ENCODE measurements at places on chromosomes 3 and 15.

GRCh38 chr15:92809880-92810361, 90.2 kb upstream of the CHD2 start:
- DNase-seq = peak; percentile 50

- DNase-seq = no peak
Measured at GRCh38 chr3:187646906-187647660, 23.1 kb downstream of the SST start.

GRCh38 chr3:51985063-51985462, 1.7 kb downstream of the ACY1 start:
- no peak for DNase-seq

DNA sequence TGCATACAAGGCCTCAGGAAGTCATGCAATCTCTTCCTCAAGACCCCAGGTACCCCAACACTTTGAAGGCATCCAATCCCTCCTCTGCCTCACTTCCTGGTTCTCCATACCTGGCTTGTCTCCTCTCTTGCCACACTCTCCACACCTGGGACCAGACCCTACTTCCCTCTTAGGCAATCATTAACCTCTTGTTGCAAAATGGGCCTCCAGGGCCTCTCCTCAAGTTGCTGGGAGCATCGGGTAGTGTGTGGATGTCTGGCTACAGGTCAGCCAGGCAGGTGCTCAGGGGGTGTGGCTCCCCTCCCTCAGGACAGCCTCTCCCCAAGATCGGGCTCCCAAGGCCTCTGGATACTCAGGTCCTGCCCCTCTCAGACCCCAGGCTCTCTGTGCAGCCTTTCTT, 8.6 kb downstream of the PLA2G4E start:
- DNase-seq = no peak

DNA sequence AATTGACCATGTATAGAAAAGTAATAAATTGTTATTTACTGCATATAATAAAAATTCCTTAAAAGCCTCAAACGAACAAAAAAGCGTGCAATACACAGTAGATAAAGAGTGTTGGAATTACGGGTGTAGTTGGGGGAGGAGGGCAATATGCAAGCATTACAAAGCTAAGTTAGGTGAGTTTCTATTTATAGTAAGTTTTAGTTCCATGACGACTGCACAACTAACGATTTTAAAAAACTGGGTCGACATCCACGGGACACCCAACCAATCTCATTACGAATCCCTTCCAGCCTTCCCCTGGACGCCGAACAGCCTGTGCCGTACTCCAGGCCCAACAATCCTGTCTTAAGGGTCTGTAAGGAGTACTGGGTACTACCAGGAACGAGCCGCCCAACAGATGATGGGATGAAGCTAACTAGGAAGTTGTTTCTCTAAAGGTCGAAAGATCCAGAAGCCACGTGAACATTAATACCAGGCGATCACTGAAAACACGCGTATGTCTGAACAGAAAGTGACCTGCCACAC, 677 bp downstream of the POLQ start:
- DNase-seq = no peak

DNA sequence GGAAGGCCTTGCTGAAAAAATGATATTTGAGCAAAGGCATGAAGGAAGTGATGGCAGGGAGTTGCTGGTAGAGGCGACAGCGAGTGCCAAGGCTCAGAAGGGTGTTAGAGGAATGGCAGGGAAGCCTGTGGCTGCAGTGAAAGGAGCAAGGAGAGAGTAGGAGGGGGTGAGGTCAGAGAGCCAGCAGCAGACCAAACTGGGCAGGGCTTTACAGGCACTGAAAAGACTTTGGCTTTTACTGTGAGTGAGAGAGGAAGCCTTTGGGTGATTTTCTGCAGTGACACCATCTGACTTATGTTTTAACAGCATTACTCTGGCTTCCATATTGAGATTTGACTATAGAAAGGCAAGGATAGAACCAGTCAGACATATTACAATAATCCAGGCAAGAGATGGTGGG, 11.4 kb downstream of the TICRR start:
- no peak for DNase-seq

DNA sequence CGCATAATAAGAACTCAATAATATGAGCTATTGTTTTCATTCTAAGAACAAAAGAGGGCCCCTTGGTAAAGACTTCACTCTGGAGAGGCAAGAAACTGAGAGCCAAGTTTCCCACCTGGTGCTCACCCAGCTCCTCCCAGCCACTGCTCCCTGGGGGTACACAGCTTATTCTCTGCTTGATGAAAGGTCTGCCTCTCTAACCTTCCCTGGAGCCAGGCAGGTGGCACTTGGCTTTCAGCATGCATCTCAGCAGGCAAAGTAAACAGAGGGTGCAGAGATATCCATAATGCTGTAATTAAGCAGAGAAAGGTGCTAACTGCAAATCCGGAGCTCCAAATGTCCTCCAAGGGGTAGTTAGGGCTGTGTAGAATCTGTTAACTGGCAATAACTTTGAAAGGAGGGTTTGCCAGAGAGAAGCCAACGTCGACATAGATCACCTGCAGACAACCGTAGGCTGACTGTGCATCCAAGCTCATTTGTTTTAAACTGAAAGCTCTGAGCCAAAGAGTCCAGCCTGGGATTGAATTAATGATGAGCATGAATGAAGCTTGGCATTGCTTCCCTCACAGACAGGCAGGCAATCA, 159.6 kb upstream of the PROK2 start:
- no peak for DNase-seq
